ENCODE measurements at places on chromosomes 13 and 19. TPM values are rescaled to one million over a fixed set of nuclear protein-coding genes. Genes with fewer than 3 reads are reported as not detected.

GRCh38 chr13:111895896-111896821 is 170.8 kb upstream of the SOX1 start:
- no peak for DNase-seq

GRCh38 chr13:48038761-48039160 is 1.2 kb downstream of the NUDT15 start:
- peak; percentile 4 for DNase-seq

GRCh38 chr13:42533336-42533591 is 40.7 kb upstream of the TNFSF11 start:
- DNase-seq = no peak

Gene ZNF575
- not detected for total RNA-seq

DNA sequence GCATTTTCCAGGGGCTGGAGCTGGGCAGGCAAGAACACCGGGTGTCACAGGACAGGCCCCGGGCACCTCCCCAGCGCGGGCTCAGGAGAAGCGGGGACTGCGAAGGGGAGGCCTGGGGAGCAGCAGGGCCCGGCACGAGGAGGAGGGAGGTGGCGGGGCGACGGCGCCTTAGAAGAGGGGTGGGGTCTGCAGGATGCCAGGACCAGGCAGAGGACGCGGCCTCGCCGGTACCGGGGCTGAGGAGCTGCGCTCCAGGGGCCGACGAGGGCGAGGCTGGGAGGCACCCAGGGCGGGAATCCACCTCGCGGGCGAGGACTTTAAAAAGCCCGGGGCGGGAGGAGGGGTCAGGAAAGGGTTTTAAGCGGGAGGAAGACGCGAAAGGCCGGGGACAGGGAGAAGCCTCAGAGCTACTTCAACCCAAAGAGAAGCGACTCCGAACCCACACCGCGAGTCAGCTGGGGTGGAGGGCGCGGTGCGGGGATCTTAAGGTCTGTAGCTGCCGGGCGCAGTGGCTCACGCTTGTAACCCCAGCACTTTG is 665 bp downstream of the ZNF347 start:
- no peak for DNase-seq

Gene HIPK4
- not detected for total RNA-seq

GRCh38 chr13:40793339-40793738 is 3.9 kb downstream of the SLC25A15 start:
- DNase-seq = no peak

DNA sequence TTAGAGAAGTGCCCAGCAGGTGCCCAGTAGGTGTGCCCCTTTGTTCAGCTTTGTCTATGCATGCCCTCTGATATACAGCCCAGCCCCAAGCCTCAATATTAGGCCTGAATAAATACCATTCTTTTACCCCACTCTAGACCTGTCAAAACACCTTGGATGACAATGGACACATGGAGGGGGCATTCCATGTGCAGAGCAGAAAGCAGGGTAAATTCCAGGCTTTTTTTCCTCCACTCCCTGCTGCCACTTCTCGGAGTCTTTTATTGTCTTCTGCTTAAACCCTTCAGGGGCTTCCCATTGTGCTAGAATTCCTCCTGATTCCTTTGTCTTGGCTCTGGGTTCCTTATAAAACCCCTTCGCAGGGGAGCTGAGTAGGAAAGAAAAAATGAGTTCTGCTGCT is 5.8 kb upstream of the FRY start:
- DNase-seq = no peak

DNA sequence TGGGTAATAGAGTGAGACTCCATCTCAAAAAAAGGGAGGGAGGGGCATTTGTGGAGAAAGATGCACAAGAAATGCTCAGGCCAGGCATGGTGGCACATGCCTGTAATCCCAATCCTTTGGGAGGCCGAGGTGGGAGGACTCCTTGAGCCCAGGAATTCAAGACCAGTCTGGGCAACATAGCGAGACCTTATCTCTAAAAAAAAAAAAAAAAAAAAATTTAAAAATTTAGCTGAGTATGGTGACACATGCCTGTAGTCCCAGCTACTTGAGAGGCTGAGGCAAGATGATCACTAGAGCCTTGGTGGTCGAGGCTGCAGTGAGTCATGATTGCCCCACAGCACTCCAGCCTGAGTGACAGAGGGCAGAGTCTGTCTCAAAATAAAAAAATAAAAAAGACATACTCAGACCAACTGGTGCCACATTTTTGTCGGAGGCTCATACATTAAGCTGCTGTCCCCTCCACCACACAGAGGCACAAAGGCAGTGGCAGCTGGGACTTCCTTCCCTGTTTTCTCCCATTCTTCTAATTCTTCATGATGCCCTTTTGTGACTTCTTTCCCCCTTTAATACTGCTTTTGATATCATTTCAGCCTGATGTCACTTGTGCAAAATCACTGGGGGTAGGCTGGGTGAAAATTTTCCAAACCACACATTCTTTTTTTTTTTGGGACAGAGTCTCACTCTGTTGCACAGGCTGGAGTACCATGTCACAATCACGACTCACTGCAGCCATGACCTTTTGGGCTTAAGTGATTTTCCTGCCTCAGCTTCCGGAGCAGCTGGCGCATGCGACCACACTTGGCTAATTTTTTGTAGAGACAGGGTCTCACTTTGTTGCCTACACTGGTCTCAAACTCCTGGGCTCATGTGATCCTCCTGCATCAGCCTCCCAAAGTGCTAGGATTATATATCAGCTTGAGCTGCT is 26.8 kb upstream of the CXCL17 start:
- DNase-seq = peak; percentile 11

GRCh38 chr13:75803164-75803611 is 167.1 kb downstream of the LMO7 start:
- no peak for DNase-seq

DNA sequence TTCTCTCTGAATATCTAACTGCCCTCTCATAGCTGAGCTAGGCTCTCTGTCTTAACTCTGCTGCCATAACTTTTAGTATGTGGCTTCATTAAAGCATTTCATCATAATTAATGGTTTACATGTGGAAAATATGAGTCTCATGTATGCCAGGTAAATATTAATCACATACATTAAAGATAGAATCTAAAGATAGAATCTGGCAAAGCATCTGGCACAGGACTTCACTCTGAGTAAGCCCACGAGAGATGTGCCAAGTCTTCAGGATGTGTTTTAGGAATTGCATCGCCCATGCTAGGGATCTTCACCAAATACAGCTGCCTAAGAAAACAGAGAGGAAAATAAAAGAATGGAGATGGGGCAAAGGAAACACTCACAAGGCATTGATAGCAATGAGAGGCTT is 285.8 kb downstream of the DIAPH3 start:
- DNase-seq = no peak

Gene PCP2
- not detected for total RNA-seq

Gene CATSPERD
- not detected for total RNA-seq

All from HT1080 (cell line).